Activated CD4-positive, alpha-beta memory T cell treated with anti-CD3 and anti-CD28 coated beads, Interleukin-2, amount 10 ng/mL, durations not matched to agents 7 days and 5 days (primary cell): ENCODE measurements at places on chromosomes 2 and 18. TPM values are rescaled to one million over a fixed set of nuclear protein-coding genes. Genes with fewer than 3 reads are reported as not detected.
A peak's percentile ranks its signal among the peaks of the same experiment; 100 is the strongest.

DNA sequence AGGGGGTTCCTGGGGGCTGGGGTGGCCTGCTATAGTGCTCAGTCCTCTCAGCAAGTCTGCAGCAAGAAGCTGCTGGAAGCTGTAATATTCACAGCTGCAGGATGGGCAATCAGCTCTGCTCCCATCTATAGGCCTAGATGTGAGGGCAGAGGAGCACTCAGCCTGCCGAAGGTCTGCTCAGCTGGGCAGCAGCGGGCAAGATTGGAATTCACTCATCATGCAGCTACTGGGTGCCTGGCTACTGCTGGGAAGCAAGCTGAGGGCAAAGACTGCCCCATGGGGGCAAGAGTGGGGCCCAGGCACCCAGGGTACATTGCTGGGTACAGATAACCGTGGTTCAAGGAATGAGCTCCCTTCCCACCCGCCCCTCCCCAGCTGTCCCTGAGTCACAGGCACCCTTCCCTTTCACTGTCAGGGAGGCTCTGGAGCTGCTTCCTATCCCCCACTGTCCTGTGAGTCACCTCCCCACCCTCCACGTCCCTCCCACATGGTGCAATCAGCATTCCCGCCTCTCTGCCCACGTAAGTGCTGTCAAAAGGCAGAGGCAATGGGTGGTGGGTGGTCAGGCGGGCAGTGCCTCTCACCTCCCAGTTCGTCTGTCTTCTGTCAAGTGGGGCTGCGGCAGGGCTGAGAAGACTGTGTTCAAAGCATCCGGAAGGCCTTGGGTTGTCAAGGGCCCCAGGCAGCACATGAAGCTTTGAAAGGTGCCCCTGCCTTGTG, 169.2 kb downstream of the TRIM43 start:
- no peak overlapping the region for H3K4me3 ChIP-seq
- H3K4me1 ChIP-seq, result no peaks in the 10 kb centered on the region

GRCh38 chr2:234003972-234004617, 46.4 kb upstream of the SPP2 start:
- no peak overlapping the region for H3K27ac ChIP-seq
- H3K4me3 ChIP-seq, result no peak overlapping the region
- H3K4me1 ChIP-seq, result peaks cover 32% of the 10 kb centered on the region
- DNase-seq, result peak; percentile 39

DNA sequence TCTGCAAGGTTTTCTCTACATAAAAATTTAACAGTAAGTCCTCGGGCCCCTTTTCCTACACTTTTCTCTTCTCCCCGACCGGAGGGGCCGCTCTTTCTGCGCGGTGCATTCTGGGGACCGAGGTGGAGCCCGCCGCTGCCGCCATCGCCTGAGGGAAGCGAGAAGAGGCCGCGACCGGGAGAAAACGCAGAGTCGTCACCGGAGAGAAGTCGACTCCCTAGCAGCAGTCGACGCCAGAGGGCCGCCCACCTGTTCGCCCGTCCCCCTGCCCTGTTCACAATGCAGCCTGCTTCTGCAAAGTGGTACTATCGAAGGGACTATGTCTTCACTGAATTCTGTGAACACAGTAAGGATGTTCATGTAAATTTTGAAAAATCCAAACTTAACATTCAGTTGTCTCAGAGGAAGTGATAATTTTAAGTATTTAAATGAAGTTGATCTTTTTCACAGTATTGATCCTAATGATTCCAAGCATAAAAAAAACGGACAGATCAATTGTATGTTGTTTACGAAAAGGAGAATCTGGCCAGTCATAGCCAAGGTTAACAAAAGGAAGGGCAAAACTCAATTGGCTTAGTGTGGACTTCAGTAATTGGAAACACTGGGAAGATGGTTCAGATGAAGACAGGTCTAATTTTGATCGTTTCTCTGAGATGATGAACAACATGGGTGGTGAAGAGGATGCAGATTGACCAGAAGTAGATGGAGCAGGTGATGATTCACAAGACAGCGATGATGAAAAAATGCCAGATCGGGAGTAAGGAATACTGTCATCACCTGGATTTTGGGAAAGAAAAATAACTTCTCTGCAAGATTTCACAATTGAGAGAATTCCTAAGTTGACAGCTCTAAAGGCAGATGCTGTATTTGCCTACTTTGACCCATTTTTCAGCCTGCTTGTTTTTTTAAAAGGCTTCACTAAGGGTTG, 55.8 kb downstream of the ASXL2 start:
- peak overlapping the region; percentile 63 for H3K4me3 ChIP-seq
- H3K36me3 ChIP-seq, result peaks cover 22% of the 10 kb centered on the region
- H3K27ac ChIP-seq, result peak overlapping the region; percentile 47
- H3K4me1 ChIP-seq, result peaks cover 51% of the 10 kb centered on the region
- H3K27me3 ChIP-seq, result peaks cover 4% of the 10 kb centered on the region

DNA sequence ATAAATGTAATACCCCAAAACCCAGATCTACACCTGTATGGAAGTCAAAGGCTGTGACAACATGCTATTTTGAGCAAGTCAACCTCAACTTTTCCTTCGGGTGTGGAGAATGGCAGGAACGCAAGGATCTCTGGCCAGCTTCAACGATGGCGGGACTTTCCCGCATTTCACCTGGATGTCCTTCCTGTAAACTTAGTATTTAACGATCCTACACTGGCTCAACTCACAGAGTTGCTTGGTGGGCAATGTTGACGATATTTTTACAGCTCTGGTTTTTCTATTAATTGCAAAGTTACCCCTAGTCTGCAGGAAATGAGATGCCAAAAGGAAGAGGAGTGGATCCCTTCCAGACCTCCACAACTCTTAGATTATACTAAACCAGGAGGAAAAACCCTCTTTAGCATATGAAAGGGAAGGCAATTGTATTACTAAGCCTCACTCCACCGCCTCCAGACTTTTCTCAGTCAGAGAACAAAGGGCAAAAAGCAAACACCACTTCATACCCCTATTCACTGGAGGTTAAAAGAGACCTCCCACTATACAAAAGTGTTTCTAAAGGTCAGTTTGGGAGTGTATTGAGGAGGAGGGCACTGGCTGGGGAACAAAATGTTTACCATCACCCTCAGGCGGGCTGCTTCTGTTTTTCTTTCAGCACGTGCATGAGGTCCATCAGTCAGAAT, 56.5 kb upstream of the ACVR1 start:
- no peaks in the 10 kb centered on the region for H3K4me1 ChIP-seq
- H3K36me3 ChIP-seq, result no peaks in the 10 kb centered on the region
- no peak for DNase-seq
- no peak overlapping the region for H3K27ac ChIP-seq
- H3K27me3 ChIP-seq, result no peaks in the 10 kb centered on the region
- no peak overlapping the region for H3K4me3 ChIP-seq

DNA sequence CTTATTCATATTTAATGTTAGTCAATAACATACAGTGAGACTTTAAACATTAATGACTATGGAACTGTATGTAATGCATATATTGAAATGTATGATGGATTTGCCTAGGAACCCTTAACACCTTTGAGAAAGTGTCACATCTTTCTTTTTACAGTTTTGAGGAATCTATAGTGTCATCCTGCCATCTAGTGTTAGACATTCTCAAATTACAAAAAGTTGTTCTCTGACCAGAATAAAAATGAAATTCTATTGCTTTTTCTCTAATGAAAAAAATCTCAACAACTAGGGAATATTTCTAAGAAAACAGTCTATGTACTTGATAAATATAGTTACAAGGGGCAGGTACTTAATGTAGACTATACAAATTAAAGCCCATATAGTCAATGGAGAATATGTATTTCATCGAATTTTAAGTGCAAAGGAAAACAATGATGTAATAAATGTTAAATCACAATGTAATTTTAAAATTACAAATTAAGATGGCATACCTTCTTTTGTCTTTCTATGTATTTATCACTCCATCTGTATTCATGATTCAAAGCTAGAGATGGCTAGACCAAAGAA, 5.1 kb upstream of the CALCRL start:
- no peaks in the 10 kb centered on the region for H3K36me3 ChIP-seq
- H3K27me3 ChIP-seq, result no peaks in the 10 kb centered on the region
- H3K4me3 ChIP-seq, result no peak overlapping the region
- H3K27ac ChIP-seq, result no peak overlapping the region
- no peak for DNase-seq
- H3K4me1 ChIP-seq, result peaks cover 3% of the 10 kb centered on the region

- H3K4me3 ChIP-seq, result no peak overlapping the region
- DNase-seq, result no peak
- peaks cover 6% of the 10 kb centered on the region for H3K36me3 ChIP-seq
- H3K27me3 ChIP-seq, result no peaks in the 10 kb centered on the region
These were observed 153.2 kb upstream of the MYO3B start for GRCh38 chr2:170024721-170025120.

GRCh38 chr2:2767837-2768236, 436.8 kb upstream of the MYT1L start:
- no peaks in the 10 kb centered on the region for H3K4me1 ChIP-seq
- no peaks in the 10 kb centered on the region for H3K27me3 ChIP-seq
- no peak overlapping the region for H3K4me3 ChIP-seq

- no peak overlapping the region for H3K4me3 ChIP-seq
- DNase-seq, result no peak
- no peak overlapping the region for H3K27ac ChIP-seq
- no peaks in the 10 kb centered on the region for H3K36me3 ChIP-seq
- no peaks in the 10 kb centered on the region for H3K4me1 ChIP-seq
These were observed 583.0 kb downstream of the THSD7B start for GRCh38 chr2:137348301-137348700.

GRCh38 chr2:168534926-168535325, 78.9 kb downstream of the CERS6 start:
- peaks cover 42% of the 10 kb centered on the region for H3K4me1 ChIP-seq
- no peaks in the 10 kb centered on the region for H3K27me3 ChIP-seq
- H3K4me3 ChIP-seq, result no peak overlapping the region
- no peak overlapping the region for H3K27ac ChIP-seq
- peaks cover 9% of the 10 kb centered on the region for H3K36me3 ChIP-seq

DNA sequence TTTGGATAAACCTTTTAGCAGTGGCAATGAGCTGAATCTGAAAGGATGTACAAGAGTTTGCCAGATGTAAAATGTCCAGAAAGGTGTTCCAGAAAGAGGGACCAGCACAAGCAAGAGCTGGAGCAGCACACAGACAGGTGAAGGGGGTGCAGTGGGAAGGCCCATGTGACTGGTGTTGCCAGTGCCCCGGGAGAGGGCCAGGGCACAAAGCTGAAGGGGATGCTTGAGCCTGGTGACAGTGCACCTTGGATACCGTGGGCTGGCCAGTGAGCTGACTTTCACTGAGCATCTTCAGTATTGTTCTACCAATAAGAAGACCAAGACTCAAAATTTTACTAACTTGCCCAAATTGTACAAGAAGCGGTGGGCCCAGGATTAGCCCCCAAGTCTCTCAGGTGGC, 132.3 kb upstream of the ALPP start:
- H3K27me3 ChIP-seq, result no peaks in the 10 kb centered on the region
- no peak overlapping the region for H3K4me3 ChIP-seq
- H3K36me3 ChIP-seq, result no peaks in the 10 kb centered on the region
- H3K4me1 ChIP-seq, result no peaks in the 10 kb centered on the region
- no peak overlapping the region for H3K27ac ChIP-seq
- no peak for DNase-seq

DNA sequence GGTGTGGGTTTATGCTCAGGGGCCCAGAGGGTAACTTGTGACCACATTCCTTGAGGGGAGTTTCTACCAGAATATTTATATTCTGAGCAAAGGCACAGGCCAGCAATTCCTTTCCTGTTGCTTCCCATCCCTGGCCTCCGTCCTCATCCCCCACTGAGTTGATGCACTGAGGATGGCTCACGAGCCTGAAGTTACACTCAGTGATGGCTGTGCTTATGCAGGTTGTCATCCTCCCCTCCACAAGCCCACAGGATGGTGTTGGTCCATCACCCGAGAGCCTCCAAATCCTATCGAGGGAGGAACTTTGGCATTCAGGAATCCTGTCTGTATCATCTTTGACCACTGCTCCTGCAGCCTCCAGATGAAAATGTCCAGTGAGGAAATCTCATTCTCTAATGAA, 28.4 kb upstream of the FHOD3 start:
- H3K27ac ChIP-seq, result no peak overlapping the region
- H3K36me3 ChIP-seq, result no peaks in the 10 kb centered on the region
- no peaks in the 10 kb centered on the region for H3K4me1 ChIP-seq

GRCh38 chr2:68292108-68292710, 27.5 kb downstream of the CNRIP1 start:
- H3K27ac ChIP-seq, result no peak overlapping the region
- peaks cover 12% of the 10 kb centered on the region for H3K27me3 ChIP-seq
- H3K36me3 ChIP-seq, result no peaks in the 10 kb centered on the region
- H3K4me1 ChIP-seq, result no peaks in the 10 kb centered on the region

DNA sequence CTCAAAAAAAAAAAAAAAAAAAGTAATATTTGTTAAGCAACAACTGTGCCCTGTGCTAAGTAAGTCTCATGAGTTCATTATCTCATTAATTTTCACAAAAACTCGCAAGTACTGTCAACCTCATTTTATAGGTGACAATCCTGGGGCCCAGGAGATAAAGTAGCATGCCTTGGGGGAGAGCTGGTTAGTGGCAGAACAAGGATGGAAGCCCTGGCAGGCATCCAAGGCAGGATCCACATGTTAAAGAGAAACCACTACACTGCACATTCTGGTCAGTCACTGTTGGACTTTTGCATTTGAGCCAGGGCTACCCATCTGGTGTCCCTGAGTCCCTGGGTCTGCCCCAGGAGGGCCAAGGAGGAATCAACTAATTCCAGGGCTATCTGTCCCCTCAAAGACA, 54.6 kb downstream of the ZFP36L2 start:
- no peak for DNase-seq
- no peak overlapping the region for H3K4me3 ChIP-seq
- H3K27ac ChIP-seq, result peak overlapping the region; percentile 45
- no peaks in the 10 kb centered on the region for H3K36me3 ChIP-seq
- peaks cover 84% of the 10 kb centered on the region for H3K4me1 ChIP-seq
- no peaks in the 10 kb centered on the region for H3K27me3 ChIP-seq

- H3K27me3 ChIP-seq, result peaks cover 29% of the 10 kb centered on the region
- H3K27ac ChIP-seq, result no peak overlapping the region
- H3K4me1 ChIP-seq, result peaks cover 5% of the 10 kb centered on the region
- H3K36me3 ChIP-seq, result no peaks in the 10 kb centered on the region
- no peak overlapping the region for H3K4me3 ChIP-seq
- DNase-seq, result no peak
These were observed 42.5 kb upstream of the GLI2 start for GRCh38 chr2:120693121-120693520.

- H3K27me3 ChIP-seq, result no peaks in the 10 kb centered on the region
- no peaks in the 10 kb centered on the region for H3K4me1 ChIP-seq
- H3K36me3 ChIP-seq, result no peaks in the 10 kb centered on the region
- H3K4me3 ChIP-seq, result no peak overlapping the region
These were observed 22.7 kb upstream of the DSC1 start for GRCh38 chr18:31185186-31185950.

Gene MDH1B
- 0.15 TPM for total RNA-seq

Gene DHRS9
- total RNA-seq, result not detected

Gene MC2R
- not detected for total RNA-seq

Gene ANKRD30BL
- not detected for total RNA-seq

Gene ATG16L1
- total RNA-seq, result 58.9 TPM
